Ovary (tissue), 10 donors: ENCODE measurements at places on chromosomes 13 and 19. TPM values are rescaled to one million over a fixed set of nuclear protein-coding genes. Genes with fewer than 3 reads are reported as not detected.

DNA sequence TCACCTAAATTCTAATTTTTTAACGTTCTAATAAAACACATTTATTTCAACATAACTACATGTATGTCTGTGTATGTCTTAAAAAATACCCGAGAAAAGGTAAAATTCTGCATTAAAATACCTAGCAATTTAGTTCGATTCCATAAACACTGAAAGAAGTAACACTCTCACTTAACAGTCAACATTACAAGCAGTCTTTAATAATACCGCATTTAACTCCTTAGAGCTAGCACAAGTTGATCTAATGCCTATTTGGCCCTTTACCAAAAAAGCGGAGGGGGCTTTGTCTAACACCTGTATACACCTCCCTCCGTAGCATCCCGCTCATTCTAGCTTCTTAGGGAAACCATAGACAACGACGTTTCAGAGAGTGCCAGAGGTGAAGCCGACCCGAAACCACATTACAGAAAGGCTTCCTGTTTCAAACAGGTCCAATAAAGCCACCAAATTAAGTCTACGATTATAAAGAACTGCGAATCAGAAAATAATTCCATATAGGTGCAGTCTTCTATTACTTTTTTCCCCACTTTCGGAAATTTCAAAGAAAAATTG is 1.2 kb downstream of the SPART start:
- H3K27me3 ChIP-seq, result no peaks in the 10 kb centered on the region
- peak overlapping the region; percentile 100 for H3K27ac ChIP-seq
- H3K4me1 ChIP-seq, result peaks cover 6% of the 10 kb centered on the region
- peak overlapping the region; percentile 96 for H3K4me3 ChIP-seq
- peak; percentile 23 for DNase-seq

DNA sequence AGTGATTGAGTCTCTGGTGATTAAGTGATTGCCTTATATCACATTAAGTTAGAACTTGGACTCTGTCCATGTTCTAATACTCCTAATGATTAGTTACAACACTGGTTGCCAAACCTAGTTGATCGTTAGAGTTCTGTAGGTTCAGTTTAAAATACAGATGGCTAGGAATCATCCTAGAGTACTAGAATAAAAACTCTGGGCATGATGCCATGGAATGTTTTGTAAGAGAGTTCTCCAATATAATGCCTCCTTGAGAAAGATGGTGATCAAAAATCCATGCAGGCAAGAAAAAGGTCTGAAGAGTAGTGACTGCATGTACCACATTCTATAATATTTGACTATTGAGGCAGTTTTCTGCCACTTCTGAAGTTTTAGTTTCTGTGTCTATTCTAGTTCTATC is 176.3 kb downstream of the GPC5 start:
- no peak overlapping the region for H3K4me3 ChIP-seq
- no peaks in the 10 kb centered on the region for H3K4me1 ChIP-seq
- no peak for DNase-seq
- no peaks in the 10 kb centered on the region for H3K27me3 ChIP-seq
- H3K27ac ChIP-seq, result no peak overlapping the region

FGF9 gene
- total RNA-seq, result 0.15 TPM

DNA sequence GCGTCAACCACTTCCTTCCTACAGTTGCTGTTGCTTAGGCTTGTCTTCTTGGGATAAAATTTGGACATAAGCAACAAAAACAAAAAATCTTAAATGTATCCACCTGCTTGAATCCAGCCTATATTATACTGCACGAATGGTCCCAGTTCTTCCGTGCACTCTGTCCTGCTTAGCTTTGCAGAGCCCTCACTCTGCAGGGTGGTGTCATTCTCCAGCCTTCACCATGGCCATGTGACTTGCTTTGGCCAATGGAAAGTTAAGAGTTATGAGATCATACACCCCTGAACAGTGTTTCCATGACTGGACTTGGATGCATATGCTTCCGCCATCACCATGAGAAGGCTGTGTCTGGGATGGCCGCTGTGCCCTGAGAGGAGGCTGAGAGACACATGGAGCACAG is 27.4 kb upstream of the SACS start:
- H3K4me1 ChIP-seq, result no peaks in the 10 kb centered on the region

DNA sequence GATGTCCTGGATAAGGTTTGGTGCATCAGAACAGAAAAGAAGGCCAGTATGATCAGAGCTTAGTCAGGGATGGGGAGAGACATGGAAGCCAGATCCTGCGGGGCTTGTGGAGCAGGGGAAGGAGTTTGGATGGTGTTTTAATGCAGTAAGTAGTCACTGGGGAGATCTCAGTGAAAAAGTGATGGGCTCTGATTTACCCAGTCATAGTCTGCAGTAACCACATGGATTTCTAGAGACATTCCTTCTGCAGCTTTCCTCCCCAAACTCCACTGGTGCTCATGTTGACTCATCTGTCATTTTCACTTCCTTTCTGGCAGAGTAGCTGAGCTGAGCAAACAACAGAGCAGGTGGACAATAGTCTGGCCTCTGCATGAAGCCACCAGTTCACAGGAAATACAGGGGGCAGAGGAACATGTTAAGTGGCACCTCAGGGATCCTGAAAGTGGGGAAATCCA is 144.1 kb downstream of the DPF1 start:
- H3K36me3 ChIP-seq, result no peaks in the 10 kb centered on the region
- H3K27ac ChIP-seq, result no peak overlapping the region

GRCh38 chr19:51166846-51167490 is 24.9 kb downstream of the SIGLEC7 start:
- H3K27me3 ChIP-seq, result no peaks in the 10 kb centered on the region
- DNase-seq, result no peak
- H3K4me1 ChIP-seq, result peaks cover 9% of the 10 kb centered on the region
- no peak overlapping the region for H3K27ac ChIP-seq
- no peak overlapping the region for H3K4me3 ChIP-seq

UPK1A gene
- total RNA-seq, result not detected

- H3K4me1 ChIP-seq, result peaks cover 4% of the 10 kb centered on the region
- no peak overlapping the region for H3K27ac ChIP-seq
- H3K27me3 ChIP-seq, result no peaks in the 10 kb centered on the region
Measured at GRCh38 chr19:56504581-56504980, 3.1 kb upstream of the ZNF471 start.

- DNase-seq, result no peak
- no peak overlapping the region for H3K4me3 ChIP-seq
- H3K27ac ChIP-seq, result peak overlapping the region; percentile 27
- peaks cover 23% of the 10 kb centered on the region for H3K4me1 ChIP-seq
Measured at GRCh38 chr13:97239943-97240787, 18.0 kb downstream of the MBNL2 start.

F10 gene
- total RNA-seq, result 13.8 TPM

PRR12 gene
- total RNA-seq, result 8.1 TPM
